ENCODE measurements at places on chromosomes 4 and X.

DNA sequence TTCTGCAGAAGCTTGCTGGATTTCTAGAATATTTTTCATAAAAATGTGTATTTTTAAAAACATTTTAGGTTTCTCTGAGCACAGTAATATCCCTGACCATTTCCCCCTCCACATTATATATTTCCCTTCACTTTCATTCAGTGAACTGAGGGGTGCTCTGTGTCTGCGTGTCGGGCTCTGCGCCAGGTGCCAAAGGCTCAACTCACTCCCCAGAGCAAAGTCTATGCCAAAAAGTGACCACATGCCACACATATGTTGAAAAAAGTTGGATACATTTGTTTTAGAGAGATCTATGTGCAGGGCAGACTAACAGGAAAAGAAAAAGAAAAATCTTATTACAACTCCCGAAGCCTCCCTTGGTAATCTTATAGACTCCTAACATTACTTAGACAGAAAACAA is 233.7 kb downstream of the MGST2 start:
- DNase-seq = no peak

- no peak for DNase-seq
Observed at GRCh38 chr4:95627709-95628108, 78.9 kb upstream of the UNC5C start.

GRCh38 chr4:96598465-96598864 is 758.6 kb downstream of the PDHA2 start:
- no peak for DNase-seq

GRCh38 chrX:42054256-42054655 is 130.9 kb upstream of the CASK start:
- no peak for DNase-seq

- DNase-seq = no peak
Observed at GRCh38 chr4:38856524-38857337, at the start of gene TLR6. TSS of gene TLR6 (minus strand) at chr4:38856817. CDS start at chr4:38829473, 27,344 bp downstream.

- DNase-seq = no peak
Observed at GRCh38 chr4:122666527-122667245, 45.8 kb upstream of the IL21 start.

DNA sequence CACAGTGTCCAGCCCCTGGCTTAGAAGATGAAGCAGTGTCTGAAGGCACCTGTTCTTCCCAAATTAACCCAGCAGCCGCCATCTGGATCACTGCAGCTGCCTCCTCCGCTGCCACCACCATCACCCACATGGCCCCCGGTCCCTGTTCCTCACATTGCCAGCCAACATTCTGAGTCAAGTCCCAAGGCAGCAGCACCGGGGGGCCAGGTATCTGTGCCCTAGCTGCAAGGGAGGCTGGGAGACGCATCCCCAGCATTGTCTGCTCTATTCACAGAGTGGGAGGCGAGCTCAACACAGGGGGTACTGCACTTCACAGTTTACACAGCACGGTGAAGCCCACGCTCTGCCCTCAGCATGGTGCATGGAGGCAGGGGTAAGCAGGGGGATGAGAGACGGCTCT is 42.3 kb upstream of the MAN2B2 start:
- no peak for DNase-seq

- no peak for DNase-seq
Observed at GRCh38 chr4:153788413-153789276, at the start of gene SFRP2. TSS of gene SFRP2 (minus strand) at chr4:153789083. CDS start at chr4:153788835, 248 bp downstream.

- no peak for DNase-seq
Observed at GRCh38 chrX:47206316-47206715, 12.2 kb upstream of the CDK16 start.

GRCh38 chrX:16464369-16464768 is 185.6 kb upstream of the S100G start:
- no peak for DNase-seq
